ENCODE measurements at places on chromosomes 4 and X.
A peak's percentile ranks its signal among the peaks of the same experiment; 100 is the strongest.

- DNase-seq = no peak
Measured at GRCh38 chrX:6468706-6469105, 66.2 kb downstream of the VCX3A start.

DNA sequence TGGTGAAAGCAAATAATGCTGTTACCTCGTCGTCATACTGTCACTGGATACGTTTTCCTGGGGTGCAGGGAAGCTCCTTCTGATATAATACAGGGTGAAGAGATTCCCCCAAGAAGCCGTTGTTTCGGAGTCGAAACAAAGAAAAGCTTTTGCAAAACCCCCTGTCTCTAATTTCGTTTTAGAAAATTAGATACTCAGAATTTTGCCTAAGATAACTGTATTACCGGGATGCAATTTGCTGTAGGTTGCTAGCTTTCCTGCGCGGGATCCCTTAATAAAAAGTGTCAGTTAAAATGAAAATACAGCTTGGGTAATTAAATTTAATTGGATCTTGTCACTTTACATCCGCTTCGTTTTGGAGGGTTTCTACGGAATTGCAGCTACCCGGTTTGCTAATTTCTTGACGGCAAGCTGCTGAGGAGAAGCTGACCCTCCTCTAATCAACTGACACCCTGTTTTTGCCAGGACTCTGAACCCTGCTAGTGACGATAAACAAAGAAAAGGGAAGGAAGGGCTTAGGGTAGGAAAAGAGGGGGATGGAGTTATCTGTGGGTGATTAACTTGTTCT lies 174.6 kb downstream of the SHOX start:
- DNase-seq = no peak

DNA sequence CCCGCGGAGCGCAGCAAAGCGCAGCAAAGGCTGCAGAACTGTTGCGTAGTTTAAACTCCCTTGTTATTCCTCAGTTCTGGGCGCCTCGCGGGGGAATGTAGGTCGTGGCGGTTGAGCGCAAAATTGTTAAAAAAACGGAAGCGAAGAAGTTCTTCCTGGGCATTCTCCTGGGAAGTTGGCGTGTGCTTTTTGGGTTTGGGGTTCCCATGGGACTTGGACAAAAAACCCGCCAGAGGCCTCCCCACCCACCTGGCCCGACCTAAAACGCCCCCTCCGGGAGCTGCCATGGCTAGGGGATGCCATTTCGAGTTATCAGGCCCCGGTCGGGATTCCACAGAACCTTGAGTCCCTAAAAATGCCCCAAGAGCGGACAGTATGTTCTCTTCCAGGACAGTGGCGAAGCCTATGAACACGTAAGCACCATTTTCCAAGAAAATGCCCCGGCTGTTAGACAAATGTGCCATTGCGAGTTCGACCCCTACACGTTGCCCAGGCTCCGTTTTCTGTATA lies 8.9 kb downstream of the ZIC3 start:
- no peak for DNase-seq

- peak; percentile 36 for DNase-seq
Measured at GRCh38 chr4:150078579-150079080, 385 bp downstream of the DCLK2 start.
